ENCODE measurements at places on chromosomes 4 and X.

- DNase-seq = no peak
Observed at GRCh38 chr4:156547891-156548290, 423.7 kb downstream of the PDGFC start.

DNA sequence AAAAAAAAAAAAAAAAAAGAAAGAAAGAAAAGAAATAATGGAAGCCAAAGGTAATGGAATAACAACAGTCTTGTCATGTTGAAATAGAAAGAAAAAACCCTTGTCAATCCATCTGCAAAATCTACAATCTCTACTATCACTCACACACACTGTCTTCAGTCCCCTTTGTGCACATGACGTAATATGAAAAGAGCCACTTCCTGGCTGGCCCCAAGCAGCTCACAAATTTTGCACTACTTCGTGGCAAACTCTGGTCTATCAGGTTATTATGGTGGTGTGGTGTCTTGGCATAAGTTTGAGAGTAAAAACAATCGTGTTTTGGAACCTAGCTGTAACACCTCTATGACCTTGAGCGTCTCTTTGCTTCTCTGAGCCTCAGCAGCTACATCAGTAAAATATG lies 8.3 kb upstream of the AFAP1 start:
- no peak for DNase-seq

DNA sequence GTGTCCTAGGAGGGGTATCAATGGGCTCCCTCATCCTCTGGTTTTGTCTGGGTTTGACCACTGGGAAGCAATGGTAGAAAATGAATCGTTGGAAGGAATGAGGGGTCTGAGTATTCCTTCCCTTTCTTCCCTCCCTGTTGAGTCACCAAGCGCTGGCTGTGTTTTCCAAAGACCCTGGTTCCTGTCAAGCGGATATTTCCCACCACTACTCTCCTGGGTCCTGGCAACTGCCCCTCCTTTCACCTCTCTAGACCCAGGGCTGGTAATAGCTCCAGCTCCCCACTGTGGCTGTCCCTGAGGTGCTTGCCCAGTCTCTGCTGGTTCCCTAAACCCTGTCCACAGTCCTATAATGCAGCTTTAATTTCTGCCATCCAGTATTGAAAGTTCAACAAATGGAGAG lies 22.2 kb downstream of the SMIM43 start:
- DNase-seq = no peak

GRCh38 chr4:156230176-156230575 lies 276.5 kb upstream of the CTSO start:
- no peak for DNase-seq

GRCh38 chr4:76579596-76580375 lies 144.8 kb downstream of the SHROOM3 start:
- DNase-seq = peak; percentile 70

DNA sequence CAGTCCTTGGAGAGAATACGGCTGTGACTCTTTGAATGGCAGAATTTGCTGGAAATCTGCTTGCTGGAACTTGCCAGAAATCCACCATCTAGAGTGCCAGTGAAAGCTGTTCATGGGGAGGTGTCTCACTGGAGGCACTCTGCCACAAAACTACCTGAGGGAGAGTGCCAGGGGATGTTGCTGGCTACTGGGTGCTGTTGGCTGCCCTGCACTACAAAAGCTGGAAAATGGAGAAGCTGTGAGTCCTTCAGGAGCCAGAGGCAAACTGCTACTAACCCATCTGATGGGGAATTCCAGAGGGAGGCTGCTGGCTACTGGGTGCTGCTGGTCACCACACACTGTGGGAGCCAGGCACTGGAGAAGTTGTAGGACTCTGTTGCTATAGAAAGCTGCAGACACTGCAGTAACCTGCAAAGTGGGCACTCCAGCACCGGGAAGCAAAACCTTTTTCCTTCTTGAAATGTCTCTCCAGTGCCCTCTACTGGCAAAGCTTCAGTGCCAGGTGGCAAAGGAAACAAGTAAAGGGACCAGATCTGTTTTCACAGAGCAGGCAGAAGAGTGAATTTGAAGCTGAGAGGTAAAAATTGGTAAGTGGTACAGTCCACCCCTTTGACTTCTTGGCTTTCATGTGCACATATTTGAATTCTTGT lies 47.8 kb upstream of the HSD17B10 start:
- peak; percentile 65 for DNase-seq

- no peak for DNase-seq
Observed at GRCh38 chr4:118335324-118335723, 17.5 kb downstream of the PRSS12 start.

DNA sequence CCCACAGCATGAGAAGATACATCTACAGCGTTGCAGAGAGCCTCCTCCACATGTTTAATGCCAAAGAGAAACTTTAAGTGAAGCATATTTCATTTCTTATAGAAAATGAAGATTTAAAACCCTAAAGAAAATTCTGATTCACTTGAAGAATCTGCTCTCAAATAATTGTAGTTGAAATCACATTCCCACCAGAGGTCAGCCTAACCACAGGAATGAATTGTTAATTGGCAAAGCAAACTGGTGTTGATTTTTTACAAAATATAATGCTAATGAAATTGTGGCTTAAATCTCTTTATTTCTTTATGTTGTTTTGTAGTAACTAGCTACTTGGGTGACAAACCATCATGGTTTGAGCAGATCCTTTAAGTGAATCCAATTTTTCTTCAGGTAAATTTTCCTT lies 31.1 kb upstream of the WDR17 start:
- DNase-seq = peak; percentile 31

GRCh38 chrX:149898554-149898953 lies 17.6 kb downstream of the MAGEA8 start:
- no peak for DNase-seq

GRCh38 chrX:39065051-39065871 lies 264.0 kb downstream of the MID1IP1 start:
- no peak for DNase-seq

DNA sequence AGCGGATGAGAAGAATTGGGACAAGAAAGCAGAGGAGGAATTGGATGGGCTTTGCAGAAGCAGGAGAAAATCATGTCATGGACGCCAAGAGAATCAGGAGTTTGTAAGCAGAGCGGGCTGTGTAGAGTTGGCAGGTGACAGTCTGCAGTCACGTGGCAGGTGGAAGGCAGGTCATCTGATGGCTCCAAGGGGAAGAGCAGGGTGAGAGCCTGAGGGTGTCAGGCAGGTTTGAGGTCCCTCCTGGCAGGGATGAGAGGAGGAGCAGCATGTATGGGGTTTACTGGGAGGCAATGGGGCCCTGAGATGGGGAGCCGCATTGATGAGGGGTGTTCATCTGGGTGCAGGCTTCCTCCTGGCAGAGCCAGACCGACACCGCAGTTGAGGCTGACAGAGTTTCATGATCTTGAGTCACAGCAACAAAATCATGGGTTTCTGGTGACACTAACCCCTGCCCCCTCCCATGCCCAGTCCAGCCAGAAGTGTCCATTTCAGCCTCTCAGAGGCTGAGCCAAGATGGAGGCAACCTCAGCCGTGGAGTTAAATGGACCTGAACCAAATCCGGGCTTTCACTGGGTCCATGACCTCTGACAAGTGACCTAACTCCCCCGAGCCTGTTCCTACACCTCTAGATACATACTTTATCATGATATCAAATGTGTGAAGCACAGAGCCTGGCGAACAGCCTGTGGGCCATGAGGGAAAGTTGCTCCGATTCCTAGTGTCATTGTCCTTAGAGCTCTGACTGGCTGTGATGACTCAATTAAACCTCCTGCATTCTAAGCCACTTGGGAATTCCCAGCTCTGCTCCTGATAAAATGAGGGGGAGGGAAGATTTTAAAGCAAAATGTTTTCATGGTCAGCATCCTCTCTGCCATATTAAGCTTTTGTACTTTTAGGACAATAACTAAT lies 36.1 kb downstream of the EVC start:
- no peak for DNase-seq

GRCh38 chrX:18620349-18620748 lies 51.6 kb downstream of the RS1 start:
- DNase-seq = no peak

DNA sequence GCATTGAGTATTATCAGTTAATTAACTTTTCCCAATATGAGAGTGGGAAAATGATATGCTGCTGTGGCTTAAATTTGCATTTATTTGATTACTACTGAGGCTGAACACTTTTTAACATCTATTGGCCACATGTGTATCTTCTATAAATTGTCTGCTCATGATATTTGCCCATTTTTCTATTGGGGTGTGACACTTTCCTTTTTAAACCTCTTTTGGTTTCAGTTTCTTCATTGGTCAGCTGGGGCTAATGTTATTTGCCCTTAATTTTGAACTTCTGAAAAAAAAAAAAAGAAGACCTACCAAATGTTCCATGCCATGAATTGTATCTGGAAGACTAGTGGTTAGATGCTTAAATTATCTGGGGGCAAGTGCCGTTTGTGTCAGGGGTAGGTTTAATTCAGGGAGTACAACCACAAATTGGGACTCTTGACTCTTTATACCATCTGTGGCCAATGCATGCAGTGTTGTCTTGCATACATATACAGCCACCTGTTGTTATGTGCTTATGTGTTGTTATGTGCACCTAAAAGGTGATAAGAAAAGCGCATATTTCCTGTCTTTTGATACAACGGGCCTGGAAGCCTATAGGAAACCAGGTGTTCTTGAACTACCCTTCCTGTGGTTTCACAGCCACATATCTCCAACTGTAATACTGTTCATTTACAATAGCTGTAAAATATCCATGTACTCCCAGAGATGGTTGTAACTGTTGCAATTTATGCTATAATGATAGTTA lies 49.0 kb downstream of the SH2D1A start:
- DNase-seq = no peak

GRCh38 chr4:2869659-2870058 lies 26.0 kb downstream of the ADD1 start:
- no peak for DNase-seq

DNA sequence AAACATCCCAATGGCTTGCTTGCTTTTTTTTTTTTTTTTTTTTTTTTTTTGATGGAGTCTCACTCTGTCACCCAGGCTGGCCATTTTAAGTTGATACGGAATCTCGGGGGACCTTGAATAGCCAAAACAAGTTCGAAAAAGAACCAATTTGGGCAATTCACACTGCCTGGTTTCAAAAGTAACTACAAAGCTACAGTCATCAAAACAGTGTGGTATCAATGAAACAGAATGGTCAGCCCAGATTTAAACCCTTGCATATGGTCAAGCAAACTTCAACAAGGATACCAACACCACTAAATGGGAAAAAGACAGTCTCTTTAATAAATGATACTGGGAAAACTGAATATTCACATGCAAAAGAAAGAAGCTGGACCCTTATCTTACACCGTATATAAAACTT lies 41.8 kb downstream of the BRCC3 start:
- DNase-seq = no peak

DNA sequence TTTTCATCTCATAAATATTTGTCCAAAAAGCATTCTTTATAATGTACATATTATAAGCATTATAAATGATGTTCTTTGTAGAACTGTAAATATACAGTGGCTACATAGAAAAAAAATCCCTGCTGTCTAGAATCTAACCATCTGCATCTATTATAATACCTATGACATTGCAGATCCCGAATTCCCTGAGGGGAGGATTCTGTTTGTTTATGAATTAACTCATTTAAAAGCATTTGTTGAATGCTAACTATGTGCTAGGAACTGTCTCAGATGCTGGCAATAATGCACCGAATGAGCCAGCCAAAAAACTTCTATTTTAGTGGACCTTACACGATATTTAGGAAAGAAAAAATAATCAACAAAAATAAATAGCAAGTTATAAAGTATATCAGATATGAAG lies 189.6 kb downstream of the PACRGL start:
- no peak for DNase-seq
